Activated gamma-delta T cell treated with anti-CD3 and anti-CD28 coated beads, Interleukin-2, amount 50 U/mL, for 16 hours (primary cell): ENCODE measurements at places on chromosomes 4 and X.
A peak's percentile ranks its signal among the peaks of the same experiment; 100 is the strongest.

DNA sequence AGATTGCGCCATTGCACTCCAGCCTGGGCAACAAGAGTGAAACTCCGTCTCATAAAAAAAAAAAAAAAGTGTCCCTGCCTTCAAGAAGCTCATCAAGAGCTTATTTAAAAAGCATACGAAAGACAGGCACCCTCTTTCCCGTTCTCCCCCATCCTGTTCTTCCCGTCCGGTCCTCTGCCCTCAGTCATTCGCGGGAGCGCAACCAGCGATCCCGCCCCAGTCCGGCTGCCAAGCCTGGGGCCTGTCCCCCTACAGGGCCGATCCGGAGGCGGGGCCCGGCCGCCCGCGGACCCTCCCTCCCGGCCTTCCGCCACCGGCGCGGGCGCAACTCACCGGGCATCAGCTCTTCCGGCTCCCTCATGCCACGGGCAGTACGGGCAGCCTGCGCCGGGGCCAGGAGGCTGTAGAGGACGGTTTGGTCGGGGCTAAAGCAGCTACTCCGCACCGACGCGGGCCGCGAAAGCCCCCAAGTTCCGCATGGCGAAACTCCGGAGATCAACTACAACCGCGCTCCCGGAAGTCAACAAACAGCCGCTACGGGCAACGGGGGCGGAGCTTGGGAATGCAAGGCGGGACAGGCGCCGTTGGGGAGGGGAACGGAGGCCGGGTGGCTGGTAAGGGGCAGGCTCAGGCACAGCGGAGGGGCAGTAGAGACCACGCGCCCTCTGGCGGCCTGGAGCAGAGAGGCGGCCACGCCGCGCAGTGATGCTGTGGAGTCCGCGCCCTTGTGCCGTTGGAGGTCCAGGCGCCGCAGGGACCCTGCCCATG, at the start of gene RPGR:
Gene RPGR, minus strand, starts transcription at position 503 of the 768 bp plus-strand sequence. Its CDS starts 142 bp downstream, at position 361.
- DNase-seq = peak; percentile 83

DNA sequence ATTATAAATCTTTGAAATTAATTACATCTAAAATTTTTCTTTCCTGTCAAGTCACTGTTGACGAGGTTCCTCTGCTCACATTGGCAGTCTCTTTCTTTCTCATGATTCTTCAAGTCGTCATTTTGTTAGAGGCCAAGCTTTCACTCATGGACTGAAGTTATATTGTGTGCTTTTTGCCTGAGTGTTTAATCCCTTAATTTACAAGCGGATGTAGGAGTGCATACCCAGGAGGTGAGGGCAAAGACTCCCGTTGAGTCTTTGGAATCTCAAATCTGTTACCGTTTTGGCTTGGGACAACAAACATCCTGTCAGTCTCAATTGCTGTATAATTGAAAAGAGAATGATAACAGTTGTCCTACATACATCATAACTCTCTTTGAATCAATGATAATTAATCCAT, 345.0 kb downstream of the TRIML1 start:
- no peak for DNase-seq

DNA sequence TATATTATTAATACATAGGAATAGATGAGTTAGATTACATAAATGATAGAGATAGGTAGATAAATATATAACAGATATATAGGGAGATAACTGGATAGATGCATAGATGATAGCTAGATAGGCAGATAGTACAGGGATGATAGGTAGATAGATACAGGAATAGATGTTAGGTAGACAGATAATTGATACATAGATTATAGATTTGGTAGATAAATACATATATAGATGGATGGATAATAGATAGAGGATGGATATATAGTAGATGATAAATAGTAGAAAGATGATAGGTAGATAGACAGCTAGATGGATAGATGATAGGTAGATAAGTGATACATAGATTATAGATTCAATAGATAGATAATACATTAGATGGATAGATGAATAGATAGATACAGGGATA, 283.6 kb downstream of the SHOX start:
- no peak for DNase-seq

- no peak for DNase-seq
Measured at GRCh38 chrX:74493806-74494205, 72.5 kb downstream of the SLC16A2 start.

GRCh38 chr4:178577933-178578332, 1135.7 kb upstream of the AGA start:
- no peak for DNase-seq

DNA sequence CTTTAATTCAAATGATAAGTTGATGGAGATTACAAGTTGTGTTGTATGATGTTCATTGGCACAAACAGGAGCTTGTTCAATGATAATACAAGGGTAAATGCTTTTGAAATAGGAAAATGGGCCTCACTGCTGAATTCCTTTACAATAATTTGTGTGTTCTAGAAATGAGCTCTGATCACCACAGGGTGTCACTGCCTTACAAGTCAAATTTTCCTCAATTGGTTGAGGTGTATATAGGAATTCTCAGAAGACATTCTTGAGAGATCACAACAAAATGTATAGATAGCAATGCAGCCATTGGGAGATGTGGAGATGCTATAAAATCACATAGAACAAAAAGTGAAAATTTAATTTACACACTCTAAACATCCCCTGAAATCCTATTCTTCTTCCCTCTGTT, 49.6 kb downstream of the KLF8 start:
- DNase-seq = no peak

DNA sequence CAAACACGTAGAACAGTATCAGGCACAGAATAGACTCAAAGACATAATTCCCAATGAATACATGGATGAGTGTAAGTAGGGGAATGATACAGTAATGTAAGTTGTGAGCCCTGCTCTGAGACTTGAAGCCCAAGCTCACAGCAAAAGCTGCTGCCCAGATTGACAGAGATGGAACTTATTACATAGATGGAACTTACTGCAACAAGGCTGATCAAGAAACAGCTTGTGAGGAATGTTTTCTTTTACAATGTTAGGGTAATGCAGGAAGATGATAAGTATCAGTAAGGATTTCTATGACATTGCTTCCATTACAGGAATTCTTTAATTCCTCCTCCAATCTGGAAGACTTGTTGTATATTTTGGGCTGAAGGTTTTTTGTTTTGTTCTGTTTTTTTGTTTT, 278.4 kb downstream of the IL15 start:
- DNase-seq = no peak

DNA sequence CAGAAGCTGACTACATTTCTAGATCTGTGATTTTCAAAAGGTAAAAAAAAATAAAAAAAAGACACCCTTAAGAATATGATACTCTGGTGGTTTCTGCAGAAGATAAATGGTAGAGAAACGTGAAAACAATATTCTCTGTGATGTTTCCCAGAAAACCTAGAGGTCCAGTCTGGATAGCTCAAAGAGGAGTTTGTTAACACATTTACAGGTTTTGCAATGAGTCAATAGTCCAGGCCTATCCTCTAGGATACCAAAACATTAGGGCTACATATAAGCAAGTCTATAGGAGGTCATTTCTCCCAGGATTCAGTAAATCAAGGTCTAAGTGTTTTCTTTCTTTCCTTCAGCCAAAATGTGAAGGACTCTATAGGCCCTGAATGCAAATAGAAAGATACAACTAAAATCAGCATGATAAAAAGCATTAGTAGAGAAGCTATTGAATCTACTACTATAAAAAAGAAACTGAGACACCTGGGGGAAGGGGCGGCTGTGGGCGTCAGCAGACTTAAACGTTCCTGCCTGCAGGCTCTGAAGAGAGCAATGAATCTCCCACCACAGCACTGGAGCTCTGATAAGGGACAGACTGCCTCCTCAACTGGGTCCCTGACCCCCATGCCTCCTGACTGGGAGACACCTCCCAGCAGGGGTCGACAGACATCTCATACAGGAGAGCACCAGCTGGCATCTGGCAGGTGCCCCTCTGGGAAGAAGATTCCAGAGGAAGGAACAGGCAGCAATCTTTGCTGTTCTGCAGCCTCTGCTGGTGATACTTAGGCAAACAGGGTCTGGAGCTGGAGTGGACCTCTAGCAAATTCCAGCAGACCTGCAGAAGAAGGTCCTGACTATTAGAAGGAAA, 33.7 kb upstream of the SPP1 start:
- no peak for DNase-seq

GRCh38 chrX:92213786-92214185, 434.6 kb downstream of the PCDH11X start:
- DNase-seq = no peak

- DNase-seq = no peak
Measured at GRCh38 chrX:38675856-38676255, 114.5 kb downstream of the TSPAN7 start.

DNA sequence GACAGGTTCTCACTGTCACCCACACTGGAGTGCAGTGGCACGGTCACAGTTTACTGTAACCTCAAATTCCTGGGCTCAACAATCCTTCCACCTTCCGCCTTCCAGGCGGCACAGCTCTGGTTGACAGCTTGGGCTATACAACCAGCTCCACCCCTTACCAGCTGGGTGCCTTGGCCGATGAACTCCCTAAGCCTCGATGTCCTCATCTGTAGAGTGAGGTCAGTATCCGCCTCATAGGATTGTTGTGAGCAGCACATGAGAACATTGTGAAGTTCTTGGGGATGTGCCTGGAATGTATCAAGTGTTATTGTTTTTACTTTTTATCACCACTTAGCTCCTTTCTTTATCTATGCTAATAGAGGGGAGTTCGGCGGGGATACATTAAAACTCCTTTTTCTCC, 23.3 kb downstream of the UCHL1 start:
- no peak for DNase-seq

GRCh38 chr4:41599192-41599786, 61.3 kb downstream of the LIMCH1 start:
- no peak for DNase-seq

DNA sequence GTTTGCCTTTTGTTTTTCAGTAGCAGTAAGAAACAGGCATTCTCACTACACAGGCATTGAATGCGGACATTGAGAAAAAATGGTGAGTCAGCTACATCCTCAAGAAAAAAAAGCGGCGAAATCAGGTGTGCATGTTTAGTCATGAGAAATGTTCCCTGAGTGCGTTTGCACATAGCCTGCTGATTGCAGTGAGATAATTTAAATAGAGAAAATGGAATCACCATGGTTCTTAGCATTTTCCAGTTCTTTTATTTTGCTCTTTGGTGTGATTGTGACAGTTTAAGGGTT, 54.1 kb upstream of the CLDN34 start:
- DNase-seq = no peak

DNA sequence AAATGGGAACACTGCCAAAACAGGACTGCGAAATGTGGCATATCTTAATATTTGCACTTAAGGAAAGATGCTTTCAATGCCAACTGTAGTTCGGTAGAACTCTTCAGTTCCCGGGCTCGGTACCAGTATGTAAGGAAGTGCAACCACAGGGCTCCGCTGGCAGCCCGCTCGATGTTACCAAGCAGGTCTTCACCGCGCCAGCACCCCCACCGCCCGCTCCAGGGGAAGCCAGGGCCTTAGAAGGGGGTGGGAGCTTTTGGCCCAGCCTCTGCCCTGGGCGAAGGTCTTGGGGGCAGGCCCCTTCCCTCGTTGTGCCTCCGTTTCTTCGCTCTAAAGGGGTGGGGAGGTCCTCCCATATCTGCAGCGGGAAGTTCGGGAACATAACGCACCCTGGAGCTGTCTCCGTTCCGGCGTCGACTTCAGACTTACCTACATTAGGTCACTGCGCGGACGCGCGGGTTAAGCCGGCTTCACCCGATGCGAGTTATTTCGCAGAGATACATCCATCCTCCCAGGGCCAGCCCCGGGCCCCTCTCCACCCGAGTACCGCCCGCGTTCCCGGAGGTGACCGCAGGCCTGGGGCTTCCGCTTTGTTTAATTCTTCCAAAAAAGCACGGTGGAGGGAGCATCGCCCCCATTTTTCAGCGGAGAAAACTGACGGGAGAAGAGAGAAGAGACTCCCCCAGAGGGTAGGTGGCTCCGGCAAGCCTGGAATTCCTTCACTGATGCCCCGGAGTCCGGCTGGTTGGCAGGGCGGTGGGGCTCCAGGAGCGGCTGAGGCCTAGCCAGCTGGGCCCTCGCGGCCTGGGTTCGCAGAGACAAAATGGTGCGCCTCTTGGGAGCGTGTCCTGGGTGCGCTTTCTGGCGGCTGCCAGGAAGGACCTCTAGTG, 1.0 kb upstream of the HMX1 start:
- no peak for DNase-seq

DNA sequence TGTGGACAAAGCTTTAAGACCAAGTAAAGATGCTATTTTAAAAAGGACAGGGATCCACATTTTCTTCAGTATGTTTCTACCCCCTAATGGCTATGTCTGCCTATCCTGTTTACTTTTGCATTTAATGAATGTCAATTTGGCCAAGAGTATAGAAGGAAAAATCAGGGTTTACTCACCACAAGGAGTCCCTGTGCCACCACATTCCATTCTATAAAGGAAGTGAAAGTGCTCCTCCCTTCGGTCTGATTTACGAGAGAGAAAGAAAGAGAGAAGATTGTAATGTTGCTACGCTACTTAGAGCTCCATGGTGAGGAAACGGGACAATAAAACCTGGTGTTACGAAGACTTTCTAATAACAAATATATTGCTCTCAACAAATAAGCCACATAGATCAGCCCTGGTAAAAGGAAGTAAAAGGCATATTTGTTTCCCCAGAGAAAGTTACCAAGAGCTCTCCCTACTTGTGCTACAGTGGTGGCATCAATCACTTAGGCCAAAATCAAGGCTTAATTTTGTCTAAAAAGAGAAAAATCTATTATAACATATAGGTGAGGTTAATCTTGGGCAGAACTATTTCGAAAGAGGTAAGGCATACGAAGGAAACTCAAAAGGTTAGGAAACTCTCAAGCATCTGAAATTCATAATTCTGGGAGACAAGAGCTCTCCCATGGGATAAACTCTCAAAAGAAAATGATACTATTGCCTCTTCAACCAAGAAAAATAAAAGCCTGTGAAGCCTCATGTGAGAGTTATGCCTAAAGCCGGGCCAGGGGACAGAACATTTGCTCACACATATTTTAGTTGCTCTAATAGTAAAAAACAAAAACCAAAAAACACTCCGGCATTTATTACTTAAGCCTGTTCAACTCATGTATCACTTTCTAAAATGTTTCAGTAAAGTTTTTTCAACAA, 29.5 kb downstream of the TAPT1 start:
- no peak for DNase-seq

- DNase-seq = no peak
Measured at GRCh38 chr4:85591406-85592098, 116.6 kb downstream of the ARHGAP24 start.

DNA sequence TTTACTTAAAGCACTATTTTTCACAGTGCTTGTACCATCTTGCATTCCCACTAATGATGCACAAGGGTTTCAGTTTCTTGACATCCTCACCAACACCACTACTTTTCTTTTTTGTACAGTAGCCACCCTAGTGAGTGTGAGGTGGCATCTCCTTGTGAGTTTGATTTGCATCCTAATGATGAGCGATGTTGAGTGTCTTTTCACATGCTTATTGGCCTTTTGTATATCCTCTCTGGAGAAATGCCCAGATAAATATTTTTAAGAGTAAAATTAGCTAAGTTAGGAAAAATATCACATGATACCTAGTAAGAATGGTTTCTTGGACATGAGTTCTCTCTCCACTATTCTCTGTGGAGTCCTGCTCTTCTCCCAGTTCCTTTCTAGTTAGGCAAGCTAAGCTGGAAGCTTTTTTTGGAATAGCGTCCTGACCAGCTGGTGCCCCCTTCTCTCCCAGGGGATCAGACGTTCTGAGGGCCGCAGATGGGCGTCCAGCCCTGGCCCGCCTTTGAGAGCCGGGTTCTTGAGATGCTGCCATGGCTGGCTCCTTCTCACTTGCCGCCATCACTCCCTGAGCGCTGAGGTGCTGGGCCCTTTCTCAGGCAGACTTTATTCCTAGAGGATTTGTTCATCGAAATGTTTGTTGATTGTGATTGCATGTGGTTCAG, 132.1 kb downstream of the ARHGAP10 start:
- no peak for DNase-seq
